ENCODE measurements at places on chromosomes 4 and X.

GRCh38 chrX:84830836-84831235, 172.8 kb upstream of the APOOL start:
- no peak for DNase-seq

DNA sequence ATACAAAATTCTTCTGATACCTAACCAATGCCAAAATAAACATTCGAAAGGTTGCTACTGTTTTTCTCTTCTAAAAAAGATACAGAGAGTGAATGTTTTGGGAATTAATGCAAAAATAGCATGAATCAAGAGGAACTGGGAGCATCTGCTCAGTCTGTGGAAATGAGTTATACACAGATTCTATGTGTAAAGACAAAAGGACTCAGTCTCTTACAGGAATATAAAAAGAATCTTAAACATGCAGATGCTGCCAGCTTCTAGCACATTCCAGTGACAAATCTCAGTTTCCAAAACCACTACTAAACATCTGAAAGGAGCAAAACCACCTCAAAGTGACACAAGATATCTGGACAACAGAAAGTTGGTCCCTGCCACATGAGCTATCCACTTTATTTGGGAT, 55.0 kb downstream of the PAPSS1 start:
- DNase-seq = no peak

DNA sequence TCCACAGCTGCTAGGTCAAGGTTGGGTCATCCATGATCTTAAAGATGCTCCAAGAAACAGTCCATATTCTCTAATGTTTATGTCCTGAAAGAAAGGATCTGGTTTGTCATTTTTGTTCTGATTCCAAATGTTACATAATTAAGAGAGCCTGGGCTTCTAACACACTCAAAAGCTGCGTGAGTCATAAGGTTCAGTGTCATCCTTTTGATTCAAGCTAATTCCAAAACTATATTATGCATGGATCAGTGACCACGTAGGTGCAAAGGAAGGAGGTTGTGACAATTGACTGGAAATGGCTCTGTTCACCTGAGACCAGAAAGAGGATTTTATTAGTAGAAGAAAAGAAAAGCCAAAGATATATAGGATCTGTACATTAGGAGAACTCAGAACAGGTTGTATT, 268.7 kb upstream of the GK2 start:
- no peak for DNase-seq

GRCh38 chr4:20252656-20253282, 1.1 kb downstream of the SLIT2 start:
- no peak for DNase-seq

- DNase-seq = no peak
Measured at GRCh38 chr4:175090116-175090515, 172.0 kb downstream of the ADAM29 start.

- DNase-seq = no peak
Measured at GRCh38 chr4:167216783-167217182, 17.5 kb downstream of the SPOCK3 start.

DNA sequence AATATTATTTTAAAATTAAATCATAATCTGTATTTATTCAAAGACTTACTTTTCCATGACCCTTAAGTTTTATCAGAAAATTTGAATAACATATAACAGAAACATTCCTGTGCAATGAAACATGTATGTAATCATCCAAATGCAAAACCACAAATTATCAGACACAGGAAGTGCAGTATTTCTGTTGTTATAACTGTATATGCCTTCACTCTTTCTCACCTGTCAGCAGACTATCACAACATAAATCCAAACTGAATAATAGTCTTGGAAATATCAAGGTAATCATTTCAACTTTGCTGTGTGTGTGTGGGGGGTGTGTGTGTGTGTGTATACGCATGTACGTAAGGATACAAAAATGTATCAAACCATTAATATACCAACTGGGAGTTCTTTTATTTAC, 285.9 kb downstream of the SLC7A11 start:
- DNase-seq = no peak

DNA sequence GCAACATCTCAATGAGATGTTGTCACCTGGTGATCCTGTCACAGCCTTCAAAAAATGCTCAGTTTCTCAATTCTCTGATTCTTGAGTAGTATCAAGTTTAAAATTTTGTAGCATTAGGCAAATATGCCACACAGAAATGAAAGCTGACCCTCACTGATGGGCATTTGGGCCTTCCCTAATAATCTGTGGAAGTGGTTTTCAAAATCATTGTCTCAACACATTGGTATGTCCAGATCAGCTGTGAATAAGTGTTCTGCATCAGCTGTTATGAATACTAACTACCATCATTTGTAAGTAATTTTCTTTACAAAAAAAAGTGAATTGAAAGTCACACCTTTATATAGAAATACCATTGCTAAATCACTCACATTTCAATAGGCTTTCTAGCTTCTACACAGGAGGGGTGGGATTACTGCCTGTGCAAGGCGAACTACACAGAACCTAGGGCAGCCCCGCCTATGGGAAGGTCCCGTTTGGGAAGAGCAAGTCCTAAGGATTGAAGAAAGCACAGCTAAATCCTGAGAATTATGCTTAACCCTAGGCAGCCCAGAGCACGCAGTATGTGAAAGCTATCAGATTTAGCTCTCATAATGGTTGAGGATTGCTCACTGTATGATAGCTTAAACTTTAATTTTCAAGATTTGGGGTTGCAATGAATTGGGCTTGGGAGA, 73.4 kb downstream of the GPC3 start:
- DNase-seq = no peak

- peak; percentile 59 for DNase-seq
Measured at GRCh38 chr4:52659722-52660261, 691 bp upstream of the USP46 start.

DNA sequence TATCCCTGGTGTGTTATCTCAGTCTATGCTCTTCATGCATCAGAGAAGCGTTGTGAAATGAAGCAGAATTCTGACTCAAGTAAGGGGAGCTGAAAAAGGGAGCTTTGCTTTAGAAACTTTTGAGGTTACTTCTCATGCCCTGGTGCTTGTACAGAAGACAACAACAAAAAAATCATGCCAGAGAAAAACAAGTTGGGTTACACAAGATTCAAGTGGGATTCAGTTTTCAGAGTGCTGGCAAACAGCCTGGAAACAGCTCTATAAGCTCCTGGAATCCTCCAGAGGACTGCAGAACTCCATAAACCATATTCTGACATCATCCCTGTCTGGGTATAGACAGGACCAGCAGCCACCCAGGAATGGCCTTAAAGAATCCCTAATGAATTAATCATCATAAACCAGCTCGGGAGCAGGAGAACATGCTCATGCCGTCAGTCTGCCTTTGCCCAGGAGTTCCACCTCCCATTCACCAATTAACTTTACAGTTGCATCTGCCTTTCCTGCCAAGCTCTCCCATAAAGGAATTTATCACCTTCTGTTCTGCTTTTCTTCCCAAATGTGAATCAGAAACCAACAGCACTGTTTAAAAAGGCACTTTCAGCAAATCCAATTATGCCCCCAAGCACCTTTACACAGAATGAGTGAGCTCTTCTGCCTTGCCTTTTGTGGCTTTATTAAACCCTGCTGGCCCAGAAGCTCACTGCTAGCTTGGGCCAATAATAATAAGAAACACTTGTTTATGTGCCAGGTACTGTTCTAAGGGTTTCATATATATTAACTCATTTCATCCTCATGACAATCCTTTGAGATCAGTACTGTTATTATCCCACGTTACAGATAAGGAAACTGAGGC, 54.5 kb upstream of the FBXW7 start:
- DNase-seq = no peak

All from OCI-M1 (cell line).